Ureter (tissue), 1 donor: ENCODE measurements at places on chromosomes 3 and 15. TPM values are rescaled to one million over a fixed set of nuclear protein-coding genes. Genes with fewer than 3 reads are reported as not detected.

PDHB gene
- 42.2 TPM for total RNA-seq

CFAP20DC gene
- total RNA-seq, result 0.18 TPM

DNA sequence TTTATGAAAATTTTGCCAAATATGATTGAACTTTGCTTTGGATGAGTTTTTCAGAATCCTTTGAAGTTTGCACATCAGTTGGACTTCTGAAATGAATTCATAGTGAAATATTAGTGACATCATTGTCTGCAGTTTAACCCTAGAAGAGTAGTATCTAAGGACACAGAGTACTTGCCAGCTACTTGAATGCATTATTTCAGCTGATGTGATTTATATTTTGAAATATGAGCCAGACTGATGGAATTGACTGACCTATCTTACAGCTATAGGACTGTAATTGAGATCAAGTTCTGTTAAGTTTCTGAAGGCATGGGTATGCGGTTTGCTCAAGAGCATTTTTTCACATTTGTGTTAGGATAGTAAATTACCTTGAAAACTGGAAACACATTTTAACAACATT lies 51.2 kb downstream of the LYSMD4 start:
- no peak for DNase-seq

LRTM1 gene
- total RNA-seq, result not detected

- no peak for DNase-seq
Observed at GRCh38 chr3:141409940-141410241, 41.6 kb downstream of the ZBTB38 start.

DNA sequence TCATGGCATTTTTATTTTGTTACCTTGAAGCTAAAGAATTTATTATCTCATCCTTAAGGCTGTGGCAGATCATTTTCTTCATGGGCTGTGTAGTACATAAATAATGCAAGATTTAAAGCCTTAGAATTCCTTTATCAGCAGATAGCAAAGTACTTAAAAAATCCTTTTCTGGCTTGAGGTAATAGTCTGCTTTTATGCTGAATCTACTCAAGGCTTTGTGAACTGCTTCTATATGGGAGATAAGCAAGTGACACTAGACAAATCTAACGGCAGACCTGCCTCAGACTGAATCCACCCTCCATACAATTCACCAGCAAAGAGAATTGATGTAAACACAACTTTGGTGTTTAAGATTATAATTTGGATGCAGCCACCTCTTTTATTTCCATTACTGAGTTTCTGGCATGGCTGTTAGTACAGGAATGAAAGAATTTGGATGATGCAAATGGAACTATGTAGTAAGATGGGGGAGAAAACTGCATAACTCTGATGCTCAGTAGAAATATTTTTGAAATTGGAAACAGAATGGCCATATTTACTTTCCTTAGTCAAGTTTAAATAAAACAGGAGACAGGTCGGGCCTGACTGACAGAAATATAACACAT lies 1121.5 kb downstream of the NAALADL2 start:
- no peak for DNase-seq

CCDC54 gene
- total RNA-seq, result not detected

DNA sequence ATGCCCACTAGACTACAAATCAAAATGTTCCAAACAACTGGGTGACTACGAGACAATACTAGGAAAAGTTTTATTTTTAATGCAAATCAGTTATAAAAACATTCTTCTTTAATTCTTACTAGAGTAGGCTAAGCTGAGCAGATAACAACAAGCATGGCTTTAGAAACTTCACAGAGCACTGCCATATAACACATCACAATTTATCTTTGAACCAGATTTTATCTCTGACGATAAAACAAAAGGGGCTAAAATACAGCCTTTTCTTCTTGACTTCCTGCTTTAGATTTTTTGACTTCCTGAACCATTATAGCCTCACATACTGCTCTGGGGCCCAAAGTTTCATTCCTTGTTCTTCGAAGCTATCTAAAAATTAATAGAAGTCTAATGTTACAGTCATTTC lies 25.9 kb downstream of the TBC1D2B start:
- DNase-seq, result no peak

DNA sequence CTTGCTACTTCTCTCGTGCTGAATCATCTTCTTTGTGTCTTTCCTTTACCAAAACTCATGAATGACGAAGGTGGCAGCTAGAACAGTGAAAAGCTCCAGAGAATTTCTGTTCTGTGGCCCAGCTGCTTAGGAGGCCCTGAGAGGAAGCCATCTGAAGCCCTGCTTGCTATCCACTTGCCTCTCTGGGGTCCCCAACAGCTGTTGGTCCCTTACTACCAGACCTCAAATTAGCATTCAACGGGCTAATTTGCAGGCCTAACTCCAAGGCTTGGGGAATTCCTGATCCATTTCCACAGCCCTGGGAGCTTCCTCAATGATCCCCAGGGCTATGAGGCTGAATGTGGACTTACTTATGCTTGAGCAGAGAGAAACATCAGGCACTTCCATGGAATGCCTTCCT lies 37.5 kb upstream of the FSTL1 start:
- DNase-seq, result no peak

- DNase-seq, result peak; percentile 37
Observed at GRCh38 chr3:51938780-51939425, 2.8 kb downstream of the RRP9 start.

DNA sequence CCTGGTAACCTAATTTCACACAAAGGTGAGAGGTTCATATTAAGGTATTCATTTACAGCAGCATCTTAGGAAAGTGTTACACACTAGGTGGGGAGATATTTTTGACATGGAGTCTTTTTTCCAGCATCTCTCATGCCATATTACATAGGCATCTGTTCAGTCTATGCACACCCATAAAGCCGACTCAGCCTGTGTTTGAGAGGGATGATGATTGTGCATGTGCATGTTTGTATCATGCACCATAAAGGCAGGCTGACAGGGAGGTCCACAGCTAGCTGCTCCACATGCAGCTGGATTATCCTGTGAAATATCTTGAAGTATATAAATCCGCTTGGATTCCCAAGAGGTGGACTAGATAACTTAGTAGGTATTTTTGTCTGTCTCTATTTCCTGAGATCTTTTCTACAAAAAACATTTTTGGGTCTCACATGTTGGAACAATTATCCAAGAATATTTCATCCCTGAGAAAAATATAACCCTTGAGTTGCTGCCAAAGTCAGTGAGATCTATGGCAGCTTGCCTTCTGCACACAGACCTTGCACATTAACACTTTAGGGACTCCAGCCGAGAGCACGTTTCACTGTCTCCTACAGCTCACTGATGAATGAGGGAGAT lies 288.4 kb upstream of the DPH6 start:
- DNase-seq, result no peak

CLDN16 gene
- total RNA-seq, result 1.1 TPM

CIDEC gene
- total RNA-seq, result 1.1 TPM

- DNase-seq, result no peak
Observed at GRCh38 chr3:196620161-196620604, 19.3 kb upstream of the NRROS start.

PIGZ gene
- 16.3 TPM for total RNA-seq

FGF12 gene
- total RNA-seq, result 3.2 TPM

DNA sequence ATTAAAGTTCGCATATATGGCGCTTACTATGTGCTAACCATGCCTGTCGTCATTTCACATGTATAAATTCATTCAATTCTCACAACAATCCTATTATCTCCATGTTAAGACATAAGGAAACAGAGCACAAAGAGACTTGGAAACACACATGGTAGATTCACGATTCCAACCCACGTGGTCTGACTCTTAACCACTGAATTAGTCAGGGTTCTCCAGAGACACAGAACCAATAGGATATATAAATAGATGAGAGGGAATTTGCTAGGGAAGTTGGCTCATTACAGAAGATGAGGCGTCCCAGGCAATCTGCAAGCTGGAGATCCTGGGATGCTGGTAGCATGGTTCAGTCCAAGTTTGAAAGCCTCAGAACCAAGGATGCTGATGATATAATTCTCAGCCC lies 765.3 kb downstream of the TBL1XR1 start:
- no peak for DNase-seq

NOX5 gene
- total RNA-seq, result 0.89 TPM

DNA sequence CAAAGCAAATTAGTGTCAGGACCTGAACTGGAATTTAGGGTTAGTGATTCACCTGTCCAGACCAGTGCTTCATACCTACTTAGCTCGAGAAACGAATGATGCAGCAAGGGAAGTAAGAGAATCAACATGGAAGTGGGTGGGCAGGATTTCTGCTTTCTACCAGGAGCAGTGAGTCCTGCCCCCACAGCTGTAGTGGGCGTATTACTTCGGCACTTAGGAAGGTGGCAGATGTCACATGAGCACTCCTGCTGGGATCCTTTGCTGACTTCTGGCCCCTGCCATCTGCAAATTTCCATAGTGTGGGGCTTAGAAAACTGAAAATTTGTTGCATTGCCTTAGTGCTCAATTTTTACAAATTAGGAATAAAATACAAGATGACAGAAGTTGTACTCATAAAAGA lies 31.2 kb downstream of the RYR3 start:
- DNase-seq, result no peak

DNA sequence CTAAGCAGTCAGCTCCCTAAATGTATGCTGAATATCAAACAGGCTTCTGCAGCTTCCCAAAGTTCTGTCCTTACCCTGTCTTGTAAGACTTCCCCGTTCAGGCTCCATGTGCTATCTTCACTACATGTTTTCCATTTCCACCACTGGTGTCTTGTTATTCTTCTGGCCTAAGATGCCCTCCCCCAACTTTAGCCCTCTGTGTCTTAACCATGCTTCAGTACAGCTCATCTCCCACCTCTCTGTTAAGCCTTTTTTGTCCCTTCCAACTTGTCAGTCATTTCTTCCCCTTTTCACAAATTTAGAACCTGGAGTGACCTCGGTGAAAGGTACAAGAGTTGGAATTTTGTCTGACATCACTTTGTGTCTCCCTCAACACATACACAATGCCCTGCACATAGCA lies 151.7 kb upstream of the TBL1XR1 start:
- DNase-seq, result no peak

- no peak for DNase-seq
Observed at GRCh38 chr15:51806123-51806522, 23.3 kb upstream of the TMOD3 start.

- DNase-seq, result no peak
Observed at GRCh38 chr3:13025778-13026518, 47.3 kb downstream of the IQSEC1 start.

SLC7A14 gene
- not detected for total RNA-seq

DNA sequence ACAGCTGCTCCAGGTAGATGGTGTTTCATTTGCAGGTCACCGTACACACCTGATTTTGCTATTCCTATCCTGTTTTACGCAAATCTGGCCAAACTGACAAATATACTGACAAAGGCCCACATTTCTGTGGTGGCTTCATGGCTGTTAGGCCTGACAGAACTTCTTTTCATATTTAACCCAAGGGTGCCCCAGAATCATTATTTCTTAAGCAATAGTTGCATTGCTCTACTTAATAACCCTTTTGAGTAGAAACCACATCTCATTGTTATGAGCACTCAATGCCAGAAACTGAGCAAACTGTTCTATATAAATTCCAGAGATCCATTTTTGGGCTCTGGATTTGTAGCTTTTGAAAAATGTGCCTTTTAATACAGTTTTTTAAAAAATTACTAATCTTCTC lies 19.4 kb downstream of the ASTE1 start:
- no peak for DNase-seq

GRCh38 chr3:11351451-11351850 lies 79.3 kb downstream of the ATG7 start:
- no peak for DNase-seq

GRCh38 chr3:157231071-157231470 lies 71.1 kb upstream of the CCNL1 start:
- DNase-seq, result no peak

- DNase-seq, result peak; percentile 45
Observed at GRCh38 chr15:40240619-40241221, 1.9 kb downstream of the PAK6 start.

DNA sequence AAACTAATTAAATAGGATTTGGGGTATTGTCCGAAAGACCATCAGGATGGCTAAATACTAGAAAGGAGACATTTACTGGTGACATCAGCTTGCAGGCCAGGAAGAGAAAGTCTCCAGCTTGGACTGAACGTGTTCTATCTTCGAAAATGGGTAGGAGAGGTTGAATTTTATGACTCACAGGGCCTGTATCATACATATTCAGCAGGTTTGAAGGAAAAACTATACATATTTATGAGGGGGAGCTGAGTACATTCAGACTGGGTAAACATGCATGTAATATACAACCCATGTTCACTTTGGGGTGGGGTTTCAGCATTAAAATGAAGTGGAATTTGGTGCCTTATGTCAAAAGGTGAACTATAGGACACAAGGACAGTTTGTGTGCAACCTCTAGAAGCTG lies 129.3 kb upstream of the CRBN start:
- DNase-seq, result no peak

- DNase-seq, result no peak
Observed at GRCh38 chr3:115715241-115715745, 92.0 kb downstream of the GAP43 start.

- no peak for DNase-seq
Observed at GRCh38 chr3:143302638-143303171, 183.1 kb downstream of the CHST2 start.

GRCh38 chr3:2334921-2335320 lies 236.3 kb downstream of the CNTN4 start:
- no peak for DNase-seq

SLC6A1 gene
- 4.0 TPM for total RNA-seq

HRG gene
- not detected for total RNA-seq

DNA sequence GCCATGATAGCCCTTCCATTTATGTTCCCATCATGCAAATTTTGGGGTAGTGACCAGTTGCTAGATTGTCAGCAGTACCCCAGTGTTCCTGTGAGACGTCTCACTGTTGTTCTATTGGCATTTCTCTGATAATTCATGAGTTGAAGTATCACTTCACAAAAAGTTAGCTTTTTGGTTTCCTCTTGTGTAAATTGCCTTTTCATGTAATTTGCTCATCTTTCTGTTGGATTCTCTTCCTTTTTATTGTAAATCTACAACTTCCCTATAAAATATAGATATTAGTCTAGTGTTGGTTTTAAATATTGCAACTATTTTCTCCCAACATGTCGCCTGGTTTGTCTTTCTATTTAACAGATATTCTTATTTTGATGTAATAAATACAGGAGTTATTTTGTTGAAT lies 7.5 kb upstream of the A4GNT start:
- no peak for DNase-seq

DNA sequence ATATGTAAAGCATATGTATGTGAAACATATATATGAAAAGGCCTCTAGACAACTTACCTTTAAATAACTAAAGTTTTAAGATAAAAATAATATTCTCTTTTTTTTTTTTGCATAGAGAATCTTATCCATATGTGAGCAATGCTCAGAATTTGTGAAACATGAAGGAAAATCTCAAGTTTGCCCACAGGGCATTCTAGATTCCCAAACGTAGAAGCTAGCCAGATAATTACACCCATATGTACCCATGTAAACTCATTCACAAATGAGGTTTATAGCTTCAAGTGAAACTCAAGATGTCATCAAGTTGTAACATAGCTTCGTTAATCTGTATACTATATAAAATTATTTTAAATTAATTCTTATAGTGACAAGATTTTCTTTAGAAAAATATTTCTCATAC lies 537.3 kb upstream of the NR2F2 start:
- no peak for DNase-seq

GRCh38 chr15:90441027-90441426 lies 53.0 kb downstream of the IQGAP1 start:
- no peak for DNase-seq
